Activated naive CD8-positive, alpha-beta T cell treated with anti-CD3 and anti-CD28 coated beads, Interleukin-2, amount 10 ng/mL, durations not matched to agents 7 days and 5 days (primary cell): ENCODE measurements at places on chromosomes 5 and 9.
A peak's percentile ranks its signal among the peaks of the same experiment; 100 is the strongest.

DNA sequence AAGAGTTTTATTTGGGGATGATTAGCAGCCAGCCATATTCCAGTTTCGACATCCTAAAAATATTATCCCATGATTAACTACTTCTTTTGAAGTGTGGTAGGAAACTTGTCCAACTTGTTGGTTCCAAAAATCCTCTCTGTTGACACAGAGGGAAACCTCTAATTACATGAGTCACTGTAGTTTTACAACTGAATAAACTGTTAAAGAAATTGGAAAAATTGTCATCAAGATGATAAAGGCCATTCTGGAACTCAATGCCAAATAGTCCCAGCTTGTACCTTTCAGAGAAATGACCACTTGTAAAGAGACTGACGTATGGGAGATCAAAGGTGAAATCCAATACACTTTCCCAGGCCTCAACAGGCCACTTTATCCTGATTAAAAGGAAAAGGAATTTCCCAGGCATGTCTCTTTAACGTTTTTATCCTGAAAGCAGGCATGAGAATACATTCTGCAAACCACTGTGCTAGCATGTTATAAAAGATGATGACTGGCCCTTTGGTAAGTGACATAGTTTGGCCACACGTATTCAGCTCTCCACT, 261.6 kb downstream of the GLIS3 start:
- no peak for DNase-seq

- DNase-seq: no peak
These were observed 105.4 kb downstream of the DAPK1 start for GRCh38 chr9:87602933-87603643.

DNA sequence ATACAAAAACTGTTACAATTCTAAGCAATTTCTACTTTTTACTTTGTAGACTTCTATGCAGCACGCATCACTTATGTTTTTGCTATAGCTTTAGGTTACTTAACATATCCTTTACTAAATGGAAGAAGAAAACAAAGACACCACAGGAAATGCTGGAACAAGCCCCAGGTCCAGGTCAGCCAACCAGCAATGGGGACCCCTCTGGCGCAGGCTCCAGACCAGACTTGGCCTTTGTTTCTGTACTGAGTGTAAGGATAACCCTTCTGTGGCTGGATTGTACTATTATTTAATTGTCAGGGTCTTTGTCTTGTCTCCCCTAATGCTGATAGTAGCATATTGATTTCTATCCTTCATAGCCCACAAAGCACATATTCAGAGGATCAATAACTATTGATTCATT, 4.2 kb downstream of the SEMA4D start:
- no peak for DNase-seq

DNA sequence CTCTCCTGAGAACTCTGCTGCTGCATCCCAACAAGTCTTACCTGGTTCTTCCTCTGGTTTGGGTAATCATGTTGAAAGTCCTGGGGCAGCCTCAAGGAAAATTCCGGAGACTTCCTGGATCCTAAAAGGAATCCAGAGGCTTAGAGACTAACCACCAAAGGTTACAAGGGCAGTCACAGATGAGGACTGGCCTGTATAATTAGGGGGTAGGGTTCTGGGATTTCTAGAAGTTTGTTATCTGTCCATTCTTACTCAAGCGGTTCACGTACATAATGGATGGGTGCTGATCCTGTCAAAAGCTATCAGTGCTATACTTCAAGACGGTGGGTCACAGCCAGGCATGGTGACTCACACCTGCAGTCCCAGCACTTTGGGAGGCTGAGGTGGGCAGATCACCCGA, 51.4 kb upstream of the EPB41L4B start:
- no peak for DNase-seq

DNA sequence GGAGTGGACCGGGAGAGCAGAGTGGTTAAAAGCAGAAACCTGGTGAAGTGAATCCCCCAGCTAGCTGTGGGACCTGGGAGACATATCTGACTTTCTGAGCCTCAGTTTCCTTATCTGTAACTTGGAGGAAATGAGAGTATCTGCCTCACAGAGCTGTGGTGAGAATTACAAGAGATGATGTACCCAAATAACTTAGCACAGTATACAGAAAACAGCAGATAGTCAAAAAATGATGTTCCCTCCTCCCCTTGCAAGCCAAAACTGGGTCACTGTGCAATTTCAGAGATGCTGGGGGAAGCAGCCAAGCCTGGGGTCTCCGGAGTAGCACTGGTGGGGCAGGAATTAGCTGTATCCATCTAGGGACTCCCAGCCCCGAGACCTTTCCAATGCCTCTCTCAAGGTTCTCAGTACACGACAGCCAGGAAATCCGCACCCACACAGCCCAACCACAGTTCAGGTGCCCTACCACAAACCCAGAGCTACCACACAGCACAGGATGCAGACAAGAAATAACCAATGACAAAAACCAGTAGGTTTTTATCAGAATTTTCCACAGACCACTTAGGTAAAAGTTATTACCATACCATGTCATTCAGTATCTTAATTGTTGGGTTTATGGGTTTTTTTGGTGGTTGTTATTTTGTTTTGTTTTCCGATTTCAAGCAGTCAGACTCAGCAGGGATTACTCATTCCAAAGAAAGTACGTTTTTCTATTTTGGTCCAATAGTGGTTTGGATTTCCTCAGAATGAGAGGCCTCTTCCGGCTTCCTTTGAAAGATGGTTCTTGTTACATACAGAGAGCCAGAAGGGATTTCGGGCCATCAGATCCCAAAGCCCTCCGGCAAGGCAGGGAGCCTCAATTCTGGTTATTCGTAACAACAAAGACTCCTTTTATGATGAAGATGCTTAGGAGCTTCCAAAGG, 4.9 kb upstream of the HRH2 start:
- peak; percentile 85 for DNase-seq

DNA sequence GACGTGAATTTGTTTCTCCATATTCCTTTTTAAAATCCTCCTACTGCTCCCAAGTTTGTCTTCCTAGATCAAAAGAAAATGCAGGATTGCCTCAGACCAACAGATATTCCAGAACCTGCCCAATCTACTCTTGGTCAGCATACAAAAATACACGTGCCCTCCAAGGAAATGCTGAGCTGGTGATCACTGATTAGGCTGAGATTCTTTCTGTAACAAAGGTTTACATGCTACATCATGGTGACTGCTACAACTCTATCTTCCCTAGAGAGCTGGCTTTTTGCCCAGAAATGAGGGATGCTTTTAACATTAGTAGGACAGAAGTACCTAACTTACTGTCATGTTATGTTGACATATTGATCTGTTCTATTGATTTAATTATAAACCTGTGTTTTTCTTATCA, 35.5 kb downstream of the OR2Y1 start:
- no peak for DNase-seq
